ENCODE measurements at places on chromosomes 11 and 22.

DNA sequence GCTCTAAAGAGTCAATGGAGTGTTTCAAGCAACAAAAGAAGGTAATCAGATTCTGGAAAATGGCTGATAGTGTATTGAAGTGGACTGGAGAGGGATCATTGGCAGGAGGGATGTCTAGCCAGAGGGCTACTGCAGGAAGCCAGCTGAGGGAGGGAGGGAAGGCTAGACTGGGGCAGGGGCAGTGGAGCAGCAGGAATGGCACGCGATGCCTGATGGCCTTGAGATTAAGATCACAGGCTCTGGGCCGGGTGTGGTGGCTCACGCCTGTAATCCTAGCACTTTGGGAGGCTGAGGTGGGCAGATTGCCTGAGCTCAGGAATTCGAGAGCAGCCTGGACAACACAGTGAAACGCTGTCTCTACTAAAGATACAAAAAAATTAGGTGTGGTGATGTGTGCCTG, 47.5 kb upstream of the PRDM11 start:
- DNase-seq = peak; percentile 13

DNA sequence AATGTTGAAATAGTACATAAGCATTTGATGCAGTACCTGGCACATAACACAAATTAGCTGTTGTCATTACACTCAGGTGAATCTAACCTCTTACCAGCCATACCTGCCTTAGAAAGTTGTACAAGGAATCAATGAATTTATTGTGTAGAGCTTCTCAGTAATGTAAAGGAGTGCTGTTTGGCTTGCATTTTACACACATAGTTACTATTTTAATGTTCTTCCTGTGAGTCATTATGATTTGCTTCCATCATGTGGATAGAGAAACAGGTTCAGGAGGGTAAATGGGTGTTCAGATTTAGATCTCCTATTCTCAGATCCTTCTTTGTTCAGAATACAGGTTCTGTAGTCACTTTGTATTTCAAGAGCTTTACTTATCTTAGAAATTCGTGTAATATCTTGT, 27.6 kb upstream of the RCE1 start:
- no peak for DNase-seq

DNA sequence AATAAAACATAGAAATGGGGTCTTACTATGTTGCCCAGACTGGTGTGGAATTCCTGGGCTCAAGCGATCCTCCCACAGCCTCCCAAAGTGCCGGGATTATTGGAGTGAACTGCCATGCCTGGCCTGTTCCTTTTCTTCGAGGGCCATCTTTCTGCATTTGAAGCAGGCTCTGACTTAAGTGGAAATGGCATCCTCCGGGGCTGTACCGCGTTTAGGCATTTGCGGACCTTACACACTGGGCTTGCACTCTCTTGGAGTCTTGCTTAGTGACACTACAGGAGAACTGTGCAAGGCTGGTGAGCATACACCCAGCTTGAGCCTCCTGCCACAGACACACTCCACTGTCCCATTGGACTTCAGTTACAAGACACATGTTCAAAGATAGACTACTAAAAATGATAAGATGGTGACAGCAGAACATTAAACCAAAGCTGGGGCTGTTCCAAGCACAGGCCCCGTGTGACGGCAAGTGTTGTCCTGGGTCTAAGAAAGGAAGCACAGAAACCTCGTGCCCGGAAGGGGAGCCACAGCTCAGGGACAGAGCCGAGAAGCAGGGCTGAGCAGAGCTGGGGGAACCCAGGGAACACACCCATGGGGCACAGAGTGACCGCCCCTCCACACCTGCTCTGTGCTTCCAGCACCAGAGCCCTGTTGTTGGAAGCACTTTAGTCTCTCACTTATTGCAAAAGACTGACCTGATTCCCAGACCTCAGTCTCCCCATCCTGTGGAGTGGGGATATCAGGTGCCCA, 59.0 kb upstream of the SHANK2 start:
- no peak for DNase-seq

GRCh38 chr22:39292031-39292462, 27.4 kb downstream of the RPL3 start:
- no peak for DNase-seq

DNA sequence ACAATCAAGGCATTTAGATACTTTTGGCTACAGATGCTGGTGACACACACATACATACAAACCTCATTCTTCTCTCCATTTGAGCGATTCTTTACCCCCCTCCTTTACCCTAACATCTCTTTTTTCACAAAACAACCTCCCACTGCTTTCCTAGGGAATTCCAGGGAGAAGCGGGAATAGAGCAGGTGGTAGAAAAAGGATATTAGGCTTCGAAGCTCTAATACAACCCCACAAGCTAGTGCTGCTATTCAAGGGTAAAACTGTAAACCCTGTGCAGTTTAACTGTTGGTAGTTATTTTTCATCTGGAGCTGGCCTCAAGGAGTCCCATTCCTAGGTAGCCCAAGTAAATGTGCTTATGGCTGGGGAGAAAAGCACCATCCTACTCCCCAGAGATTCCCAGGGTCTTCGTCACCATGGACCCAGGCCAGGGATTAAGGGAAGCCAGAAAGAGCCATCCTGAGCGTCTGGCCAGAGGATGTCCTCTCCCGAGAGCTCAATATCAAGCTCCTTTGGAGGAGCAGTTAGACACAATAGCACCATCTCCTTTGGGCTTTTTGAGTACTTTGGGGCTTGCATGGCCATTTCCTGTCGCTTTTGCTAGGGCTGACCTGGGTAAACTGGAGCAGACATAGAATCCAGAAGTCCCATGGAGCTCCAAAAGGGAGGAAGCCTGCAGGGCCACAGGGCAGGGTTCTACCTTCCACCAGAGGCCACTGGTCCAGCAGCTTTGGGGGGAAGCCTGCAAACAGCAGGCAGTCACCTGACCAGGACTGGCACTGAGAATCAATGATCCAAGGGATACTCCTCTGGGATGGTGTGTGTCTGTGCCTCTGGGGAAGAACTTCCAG, 3.1 kb downstream of the MAML2 start:
- DNase-seq = no peak

- no peak for DNase-seq
Observed at GRCh38 chr11:11444804-11445131, 91.7 kb upstream of the CSNK2A3 start.

Measured in NCI-H524 (cell line).